ENCODE measurements at places on chromosomes 7 and 10.

- DNase-seq, result no peak
Measured at GRCh38 chr10:86091216-86091615, 275.4 kb downstream of the GRID1 start.

DNA sequence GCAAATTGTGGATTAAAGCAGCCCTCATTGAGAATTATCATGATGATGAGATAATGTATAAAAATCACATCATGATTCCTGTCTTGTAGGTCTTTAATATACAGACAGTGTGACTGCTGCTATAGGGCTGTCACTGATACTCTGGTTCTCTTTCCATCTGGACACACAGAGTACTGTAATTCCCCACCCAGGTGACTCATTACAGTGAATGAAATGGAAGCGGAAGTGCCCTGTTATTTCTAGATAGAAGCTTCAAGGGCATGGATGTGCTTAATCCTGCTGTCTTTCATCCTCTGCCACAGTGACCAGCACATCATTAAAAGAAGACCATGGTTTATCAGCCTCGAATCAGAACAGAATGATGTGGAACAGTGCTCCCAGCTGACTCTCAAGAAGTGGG lies 1234.0 kb downstream of the SORCS3 start:
- DNase-seq, result no peak

DNA sequence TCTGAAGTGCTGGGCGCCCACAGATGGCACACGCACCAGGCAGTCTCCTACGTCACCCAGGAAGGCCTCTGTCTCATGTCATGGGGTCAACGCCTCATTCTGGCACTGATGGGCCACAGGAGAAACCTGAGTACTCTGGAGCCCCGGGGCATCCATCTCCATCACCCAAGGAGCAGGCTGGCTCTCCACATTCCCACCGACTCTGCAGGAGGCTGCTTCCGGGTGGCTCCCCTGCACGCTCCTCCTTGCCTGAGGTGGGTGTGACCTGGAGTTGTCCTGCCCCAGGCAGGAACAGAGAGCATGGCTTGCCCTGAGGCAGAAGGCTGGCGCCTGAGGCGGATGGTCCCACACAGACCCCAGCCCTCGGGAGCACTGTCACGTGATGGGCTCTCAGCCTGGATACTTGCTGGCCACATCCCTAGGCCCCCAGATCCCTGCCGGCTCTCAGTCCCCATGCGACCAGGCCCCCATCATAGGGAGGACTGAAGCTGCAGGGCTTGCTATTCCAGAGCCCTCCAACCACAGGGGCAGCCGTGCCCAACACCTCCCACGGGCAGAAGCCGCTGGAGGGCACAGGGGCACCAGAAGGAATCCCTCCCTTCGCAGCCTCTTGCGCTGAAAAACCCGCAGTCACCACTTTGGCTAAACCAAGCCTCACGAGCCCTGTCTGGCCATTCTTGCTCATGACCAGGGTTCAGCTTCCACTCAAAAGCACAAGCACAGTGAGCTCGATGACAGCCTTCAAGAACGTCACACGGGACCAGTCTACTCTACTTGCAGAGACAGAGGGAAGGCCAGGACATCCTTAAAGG lies 80.7 kb downstream of the MAD1L1 start:
- DNase-seq, result no peak

DNA sequence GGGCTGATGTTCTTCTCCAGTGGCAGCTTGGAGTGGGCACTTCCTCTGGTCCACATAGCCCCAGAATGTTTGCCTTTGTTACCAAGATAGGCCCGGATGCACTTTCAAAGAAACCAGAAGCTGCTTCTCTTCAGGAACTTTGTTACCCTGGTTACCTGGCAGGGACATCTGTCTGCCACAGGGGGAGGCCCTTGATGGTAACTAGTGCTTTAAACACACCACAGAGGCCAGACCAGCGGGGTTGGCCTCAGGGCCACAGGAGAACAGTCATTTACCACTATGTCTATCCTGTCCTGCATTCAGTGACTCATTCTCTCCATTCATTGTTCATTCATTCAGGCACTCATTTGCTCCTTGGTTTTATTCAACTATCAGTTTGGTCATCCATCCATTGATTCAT lies 11.9 kb upstream of the PLEKHA1 start:
- no peak for DNase-seq

DNA sequence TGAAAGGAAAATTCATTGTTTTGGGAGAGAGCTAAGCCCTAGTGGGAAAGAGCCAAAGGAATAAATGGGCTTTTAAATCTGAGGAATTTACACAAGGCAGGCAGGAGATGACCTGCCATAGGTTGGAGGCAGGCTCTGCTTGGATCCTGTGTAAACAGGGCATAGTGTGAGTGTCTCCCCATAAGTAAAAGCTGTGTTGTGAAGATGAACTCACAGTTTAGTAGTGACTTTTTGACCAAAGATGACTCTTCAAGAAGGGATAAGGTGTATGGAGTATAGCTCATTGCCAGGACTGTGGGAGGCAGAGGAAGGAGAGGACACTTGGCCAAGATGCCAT lies 63.2 kb downstream of the KAT6B start:
- DNase-seq, result no peak

GRCh38 chr10:88118729-88119128 lies 255.3 kb downstream of the PTEN start:
- DNase-seq, result no peak

DNA sequence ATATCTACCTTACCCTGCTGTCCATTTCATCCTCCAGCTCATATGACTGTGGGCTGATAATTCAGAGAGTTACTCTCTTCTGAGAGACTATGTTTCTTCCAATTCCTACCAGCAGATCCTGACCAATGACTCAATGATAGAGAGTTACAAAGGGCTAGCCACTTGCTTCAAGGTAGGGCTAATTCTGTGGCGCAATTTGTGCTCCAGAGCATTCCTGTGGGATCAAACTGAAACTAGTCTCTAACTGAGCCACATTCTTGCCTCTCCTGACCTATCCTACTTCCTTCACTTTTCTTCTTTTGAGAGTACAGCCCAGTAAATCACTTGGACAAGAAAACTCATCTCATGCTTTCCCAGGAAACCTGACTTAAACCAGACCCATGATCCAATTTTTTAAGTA lies 17.9 kb upstream of the ASZ1 start:
- no peak for DNase-seq

DNA sequence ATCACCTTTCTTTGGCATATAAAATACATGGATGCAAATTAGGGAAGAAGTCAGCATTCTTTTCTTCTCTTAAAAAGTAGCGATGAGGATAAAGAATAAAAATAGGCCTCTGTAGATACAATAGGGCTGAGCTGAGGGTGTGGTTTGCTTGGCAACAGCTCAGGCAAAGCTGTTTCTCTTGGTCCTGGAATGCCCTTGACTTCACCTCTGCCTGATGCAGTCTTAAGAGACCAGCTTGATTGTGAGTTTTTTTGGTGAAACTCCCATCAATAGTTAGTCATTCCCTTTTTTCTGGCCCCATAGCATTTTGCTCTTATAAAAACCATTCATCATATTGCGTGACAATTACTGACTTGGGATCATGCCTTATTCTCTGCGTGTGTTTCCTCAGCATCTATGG lies 42.1 kb upstream of the MKLN1 start:
- DNase-seq, result no peak
